Esophagus muscularis mucosa (tissue), 4 donors: ENCODE measurements at places on chromosomes 13 and 19. TPM values are rescaled to one million over a fixed set of nuclear protein-coding genes. Genes with fewer than 3 reads are reported as not detected.

- no peak for DNase-seq
These were observed 8.9 kb downstream of the ATG4D start for GRCh38 chr19:10552510-10553053.

DNA sequence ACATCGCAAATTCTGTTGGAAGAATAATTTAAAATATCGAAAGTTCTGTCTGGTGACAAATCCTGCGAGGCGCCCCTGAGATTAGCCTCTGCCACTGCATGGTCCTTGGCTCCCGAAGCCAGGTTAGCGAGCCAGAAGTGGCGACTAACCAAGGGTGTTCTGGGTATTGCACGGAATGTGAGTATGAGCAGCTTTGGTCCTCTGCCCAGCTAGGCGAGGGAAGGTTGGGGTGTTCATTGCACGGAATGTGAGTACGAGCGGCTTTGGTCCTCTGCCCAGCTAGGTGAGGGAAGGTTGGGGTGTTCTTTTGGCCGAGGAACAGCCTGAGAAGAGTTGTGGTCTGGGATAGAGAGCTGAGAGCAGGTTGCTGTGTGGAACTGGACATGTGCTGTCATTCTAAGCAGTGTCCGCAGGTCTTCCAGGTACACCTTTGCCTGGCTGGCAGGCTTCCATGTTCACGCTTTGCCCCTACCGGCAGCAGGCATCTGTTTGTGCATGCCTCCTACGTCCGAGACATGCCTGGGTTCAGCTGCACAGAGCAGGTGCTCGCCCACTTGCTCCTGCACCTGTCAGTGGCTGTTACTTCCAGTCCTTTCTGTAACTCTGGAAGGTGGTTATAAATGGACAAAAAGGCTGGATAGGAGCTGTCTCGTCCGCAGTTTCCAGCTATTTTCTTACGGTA lies 18.3 kb upstream of the TEX29 start:
- DNase-seq: no peak

GRCh38 chr19:15864824-15865223 lies 33.0 kb downstream of the CYP4F2 start:
- DNase-seq: no peak

- no peak for DNase-seq
These were observed 104.3 kb downstream of the KCNRG start for GRCh38 chr13:50119591-50119990.

DNA sequence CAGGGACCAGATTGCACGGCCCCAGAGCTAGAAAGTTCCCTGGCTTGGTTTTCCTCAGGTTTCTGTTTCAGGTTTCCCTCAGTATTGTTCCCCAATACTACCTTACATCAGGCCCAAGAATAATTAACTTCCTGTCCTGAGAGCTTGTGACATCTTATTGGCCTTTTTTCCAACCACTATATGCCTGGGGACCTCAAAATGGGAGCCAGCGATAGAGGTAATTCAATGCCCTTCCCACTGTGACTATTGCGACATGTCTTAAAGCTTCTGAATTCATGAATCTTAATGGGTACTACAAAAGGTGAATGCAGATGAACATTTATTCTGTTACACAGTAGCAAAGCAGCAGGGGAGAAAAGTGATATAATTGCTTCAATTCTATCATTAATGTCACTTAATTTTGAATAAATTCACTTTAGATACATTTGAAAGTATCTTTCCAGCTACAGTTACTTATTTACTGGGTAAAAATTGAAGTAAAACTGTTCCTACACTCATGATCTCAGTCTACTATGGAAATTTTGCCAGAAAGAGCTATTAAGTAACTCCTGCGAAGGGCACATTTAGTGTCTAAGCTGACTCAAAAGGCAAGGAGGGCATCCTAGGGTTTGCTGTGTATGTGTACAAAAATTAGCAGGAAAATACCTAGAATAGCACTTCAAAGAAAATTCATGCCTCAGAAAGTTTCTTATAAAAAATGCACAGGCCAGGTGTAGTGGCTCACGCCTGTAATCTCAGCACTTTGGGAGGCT lies 4.1 kb downstream of the CRYL1 start:
- no peak for DNase-seq

GRCh38 chr19:45972081-45972946 lies 1.4 kb downstream of the NOVA2 start:
- DNase-seq: no peak

GRCh38 chr19:42497492-42498168 lies 30.7 kb downstream of the CEACAM1 start:
- DNase-seq: no peak

DNA sequence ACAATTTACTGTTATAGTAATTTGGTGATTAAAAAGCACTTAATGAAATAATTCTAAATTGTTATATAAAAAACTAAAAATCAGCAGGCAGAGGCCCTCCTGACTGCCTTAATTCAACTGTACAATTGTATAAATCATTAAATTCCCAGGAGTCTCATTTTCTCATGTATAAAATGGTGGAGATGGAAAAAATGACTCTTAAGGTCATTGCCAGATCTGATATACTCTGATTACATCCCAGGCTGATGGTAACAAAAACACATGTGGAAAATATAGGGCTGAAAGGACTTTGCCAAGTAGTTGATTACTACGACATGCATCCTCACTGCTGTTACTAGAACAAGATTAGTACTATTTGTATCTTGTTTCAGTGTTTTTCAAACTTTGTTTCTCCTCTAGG lies 1020.0 kb upstream of the SLC10A2 start:
- DNase-seq: no peak

DNA sequence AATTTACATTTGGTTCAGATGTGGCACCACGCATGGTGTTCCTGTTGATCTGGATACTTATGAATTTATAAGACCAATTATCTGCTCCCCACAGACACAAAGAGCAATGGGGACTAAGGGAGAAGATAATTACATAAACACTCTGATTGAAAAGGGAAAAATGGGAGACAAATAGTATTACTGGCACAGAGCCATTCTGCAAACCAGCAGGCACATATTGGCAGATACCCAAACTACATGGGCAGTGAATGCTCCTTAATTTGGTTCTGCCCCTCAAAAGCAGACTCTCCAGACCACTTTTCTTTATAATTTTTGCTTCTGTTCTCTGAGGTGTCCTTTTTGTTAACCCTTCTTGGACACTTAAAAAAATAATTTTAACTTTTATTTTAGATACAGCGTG lies 1674.2 kb downstream of the PCDH9 start:
- DNase-seq: no peak

GRCh38 chr19:47619763-47620162 lies 10.8 kb downstream of the BICRA start:
- no peak for DNase-seq

DNA sequence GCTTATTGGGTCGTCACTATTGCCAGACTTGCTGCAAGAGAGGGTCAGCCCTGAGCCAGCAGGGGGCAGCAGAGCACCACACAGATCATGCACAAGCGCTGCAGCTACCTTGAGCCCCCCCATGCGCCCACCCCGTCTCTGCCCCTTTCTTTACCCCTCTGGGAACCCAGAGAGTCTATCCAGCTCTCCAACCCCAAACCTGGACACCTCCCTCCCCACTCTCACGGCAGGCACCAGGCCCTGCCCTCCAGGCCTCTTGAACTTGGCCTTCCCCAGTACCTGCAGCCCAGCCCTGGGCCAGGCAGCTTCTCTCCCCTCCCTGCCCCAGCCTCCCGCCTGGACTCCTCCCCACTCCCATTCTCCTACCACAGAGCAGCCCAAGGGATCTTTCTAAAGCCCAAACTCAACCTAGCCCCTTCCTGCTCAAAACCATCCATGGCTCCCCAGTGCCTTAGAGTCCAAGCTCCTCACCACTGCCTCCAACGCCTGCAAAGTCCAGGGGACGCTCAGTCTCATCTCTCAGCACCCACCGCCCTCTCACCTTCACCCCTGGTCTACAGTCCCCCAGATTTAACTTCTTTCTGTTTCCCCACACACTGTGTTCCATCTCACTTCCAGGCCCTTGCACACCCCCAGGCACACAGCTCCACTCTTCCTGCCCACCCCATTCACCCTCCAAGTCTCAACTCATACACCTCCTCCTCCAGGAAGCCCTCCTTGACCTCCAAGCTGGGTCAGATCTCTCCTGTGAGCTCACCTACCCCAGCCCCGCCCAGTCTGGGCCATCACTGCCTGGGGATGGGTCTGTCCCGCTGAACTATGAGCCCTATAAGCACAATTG lies 9.4 kb upstream of the CEACAM16 start:
- no peak for DNase-seq

DNA sequence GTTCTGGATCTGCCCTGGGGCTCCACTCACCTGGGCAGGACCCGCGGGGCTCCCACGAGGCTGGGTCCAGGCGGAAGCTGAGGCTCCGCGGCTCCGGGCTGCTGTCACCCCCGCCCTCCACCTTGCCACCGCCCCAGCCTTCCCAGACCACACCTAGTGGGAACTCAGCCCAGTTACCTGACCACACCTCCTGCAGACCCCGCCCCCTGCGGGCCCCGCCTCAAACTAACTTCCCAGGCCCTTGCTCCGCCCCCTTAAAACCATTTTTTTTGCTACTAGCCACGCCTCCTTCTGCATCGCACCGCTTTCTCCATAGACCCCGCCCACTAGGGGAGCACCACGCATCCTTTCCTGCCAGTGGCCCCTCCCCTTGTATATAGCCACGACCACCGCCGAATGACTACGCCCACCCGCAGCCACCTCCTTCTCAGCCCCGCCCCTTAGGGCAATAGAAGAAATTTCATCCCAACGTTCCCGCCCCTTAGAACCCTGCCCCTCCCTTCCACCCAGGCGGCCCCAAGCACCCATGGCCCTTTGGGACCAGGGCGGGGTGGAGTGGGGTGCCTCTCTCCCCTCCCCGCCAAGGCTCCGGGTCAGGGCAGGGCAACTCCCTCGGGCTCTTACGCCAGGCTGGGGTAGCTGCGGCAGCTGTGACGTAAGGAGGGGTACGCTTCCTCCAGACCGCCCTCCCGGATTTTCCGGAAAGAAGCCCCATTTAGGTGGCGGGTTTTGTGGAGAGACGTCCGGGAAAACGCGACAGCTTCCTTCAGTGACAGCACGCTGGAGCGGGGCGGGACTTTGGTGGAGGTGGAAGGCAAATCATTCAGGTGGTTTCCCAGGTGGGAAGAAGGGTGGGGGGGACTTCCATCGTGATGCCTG lies at the start of gene SH2D3A:
Gene SH2D3A, minus strand, starts transcription at position 79 of the 879 bp plus-strand sequence. CDS start 3,687 bp downstream, outside the sequence.
- DNase-seq: no peak

GRCh38 chr13:44259045-44260027 lies 114.3 kb upstream of the SERP2 start:
- DNase-seq: no peak

- no peak for DNase-seq
These were observed 541.0 kb downstream of the FGF9 start for GRCh38 chr13:22211876-22212275.

- no peak for DNase-seq
These were observed 559.0 kb downstream of the TBC1D4 start for GRCh38 chr13:74922963-74923362.

GRCh38 chr19:17883627-17884410 lies 12.1 kb downstream of the SLC5A5 start:
- no peak for DNase-seq

DNA sequence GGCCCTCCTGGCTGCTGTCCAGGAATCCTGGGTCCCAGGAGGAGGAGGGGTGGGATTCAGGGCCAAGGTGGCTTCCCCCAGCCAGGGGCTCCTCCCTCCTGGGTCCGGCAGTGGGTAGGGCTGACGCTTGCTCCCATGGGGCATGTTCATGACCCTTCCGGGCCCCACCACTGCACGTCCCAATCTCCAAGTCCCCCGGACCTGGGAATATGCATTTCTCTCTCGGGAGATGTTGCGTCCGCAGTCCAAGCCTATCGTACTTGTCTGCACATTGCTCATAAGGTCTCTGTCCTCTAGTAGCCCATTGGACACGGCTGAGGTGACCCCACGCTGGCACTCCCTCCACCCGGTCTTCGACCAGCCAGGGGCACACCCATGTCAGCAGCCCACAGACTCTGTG lies 192.3 kb downstream of the TEX29 start:
- DNase-seq: no peak

- no peak for DNase-seq
These were observed 13.6 kb downstream of the LTBP4 start for GRCh38 chr19:40614622-40615411.

DNA sequence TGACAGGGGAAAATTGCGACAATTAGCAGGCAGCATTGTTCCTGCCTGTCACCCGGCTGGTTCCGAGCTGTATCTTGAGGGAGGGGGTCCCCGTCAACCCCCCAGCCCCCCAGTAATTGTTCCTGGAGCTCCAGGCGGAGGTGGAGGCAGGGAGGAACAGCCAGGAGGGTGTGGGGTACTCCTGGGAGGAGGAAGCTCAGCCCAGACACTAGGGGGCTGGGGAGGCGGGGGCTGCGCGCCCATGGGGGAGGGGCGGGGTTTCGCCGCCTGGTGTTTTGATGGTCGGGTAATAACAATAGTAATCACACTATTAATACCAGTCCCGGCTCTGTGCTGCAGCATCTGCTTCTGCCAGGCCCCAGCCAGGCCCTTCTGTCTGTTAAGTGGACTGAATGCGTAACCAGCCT lies 8.6 kb downstream of the NPAS1 start:
- DNase-seq: no peak

- no peak for DNase-seq
These were observed 6.2 kb downstream of the ATP4B start for GRCh38 chr13:113651511-113652403.

- DNase-seq: no peak
These were observed 1226.7 kb downstream of the UQCRFS1 start for GRCh38 chr19:27986299-27986698.

DNA sequence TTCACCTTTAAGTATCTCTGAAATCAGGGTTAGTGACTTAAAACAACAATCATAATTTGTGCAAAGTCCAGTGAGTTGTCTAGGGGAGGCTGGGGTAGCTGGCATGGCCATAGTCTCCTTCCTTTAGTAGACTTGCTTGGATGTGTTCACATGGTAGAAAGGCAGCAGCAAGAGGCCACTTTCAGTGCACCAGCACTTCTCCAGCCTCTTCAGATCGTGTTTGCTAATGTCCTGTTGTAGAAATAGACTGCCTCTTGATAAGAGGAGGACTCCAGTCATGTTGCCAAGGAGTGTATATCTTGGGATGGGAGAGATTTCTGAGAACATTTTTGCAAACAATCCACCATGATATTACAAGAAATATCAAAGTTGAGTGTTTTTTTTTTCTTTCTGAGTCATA lies 22.9 kb downstream of the WDFY2 start:
- DNase-seq: no peak

The ZNF443 gene
- 5.4 TPM for total RNA-seq

The ZNF560 gene
- total RNA-seq: not detected

The TRAPPC2B gene
- 21.2 TPM for total RNA-seq

The HIPK4 gene
- 0.52 TPM for total RNA-seq

The ZNF208 gene
- 7.0 TPM for total RNA-seq

The FUT3 gene
- total RNA-seq: not detected

The CGB3 gene
- not detected for total RNA-seq

The PPM1N gene
- total RNA-seq: 3.7 TPM

The ZNF112 gene
- total RNA-seq: 3.5 TPM

The FPR2 gene
- total RNA-seq: 9.1 TPM

The PRR12 gene
- 17.2 TPM for total RNA-seq

The PODNL1 gene
- total RNA-seq: not detected
